NCI-H187 (cell line): ENCODE measurements at places on chromosomes 1 and 21.

GRCh38 chr1:1578371-1578940 is 3.8 kb upstream of the SSU72 start:
- no peak for DNase-seq

DNA sequence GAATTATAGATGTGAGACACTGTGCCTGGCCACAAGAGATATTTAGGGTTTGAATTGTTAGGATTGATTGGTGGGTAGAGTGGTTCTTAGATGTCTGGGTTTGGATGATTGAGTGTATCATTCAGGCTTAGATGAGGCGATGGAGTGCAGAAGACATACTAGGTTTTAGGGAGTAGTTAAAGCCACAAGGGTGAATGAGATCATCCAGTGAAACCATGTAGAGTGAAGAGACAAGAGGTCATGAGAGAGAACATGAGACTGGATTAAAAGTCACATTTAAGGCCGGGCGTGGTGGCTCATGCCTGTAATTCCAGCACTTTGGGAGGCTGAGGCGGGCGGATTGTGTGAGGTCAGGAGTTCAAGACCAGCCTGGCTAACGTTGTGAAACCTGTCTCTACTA is 37.2 kb downstream of the ZFYVE9 start:
- no peak for DNase-seq

DNA sequence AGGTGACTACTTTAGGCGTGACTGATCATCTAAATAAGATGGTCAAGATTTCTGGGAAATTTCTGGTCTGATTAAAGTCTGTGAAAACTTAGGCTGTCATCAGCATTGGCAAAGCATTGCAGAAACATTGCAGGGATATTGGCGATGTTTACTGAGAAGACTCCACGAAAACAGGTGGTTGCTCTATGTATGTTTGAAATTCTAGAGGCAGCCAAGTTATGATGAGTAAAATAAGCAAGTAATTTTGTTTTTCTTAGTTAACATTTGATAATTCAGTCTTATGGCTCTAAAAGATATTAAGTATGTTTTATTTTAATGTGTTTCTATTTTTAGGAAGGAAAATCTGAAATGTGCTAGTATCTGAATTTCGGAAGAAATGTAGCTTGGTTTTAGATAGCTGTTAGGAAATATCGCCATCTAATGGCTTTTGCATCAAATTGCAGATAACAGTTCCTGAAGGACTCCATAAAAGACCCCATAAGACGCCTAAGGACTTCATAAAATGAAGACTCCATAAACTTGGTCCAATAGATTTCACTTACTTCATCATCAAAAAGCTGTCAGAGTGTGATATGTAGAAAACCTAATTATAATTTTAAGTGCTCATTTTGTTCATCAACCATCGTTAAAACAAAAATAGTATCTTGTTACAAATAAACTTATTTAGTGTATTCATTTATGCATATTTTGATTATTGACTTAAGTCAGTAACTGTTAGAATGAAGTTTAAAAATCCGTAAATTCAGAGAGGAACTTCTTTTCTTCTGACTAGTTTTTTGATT is 344.6 kb downstream of the RYR2 start:
- DNase-seq: no peak

DNA sequence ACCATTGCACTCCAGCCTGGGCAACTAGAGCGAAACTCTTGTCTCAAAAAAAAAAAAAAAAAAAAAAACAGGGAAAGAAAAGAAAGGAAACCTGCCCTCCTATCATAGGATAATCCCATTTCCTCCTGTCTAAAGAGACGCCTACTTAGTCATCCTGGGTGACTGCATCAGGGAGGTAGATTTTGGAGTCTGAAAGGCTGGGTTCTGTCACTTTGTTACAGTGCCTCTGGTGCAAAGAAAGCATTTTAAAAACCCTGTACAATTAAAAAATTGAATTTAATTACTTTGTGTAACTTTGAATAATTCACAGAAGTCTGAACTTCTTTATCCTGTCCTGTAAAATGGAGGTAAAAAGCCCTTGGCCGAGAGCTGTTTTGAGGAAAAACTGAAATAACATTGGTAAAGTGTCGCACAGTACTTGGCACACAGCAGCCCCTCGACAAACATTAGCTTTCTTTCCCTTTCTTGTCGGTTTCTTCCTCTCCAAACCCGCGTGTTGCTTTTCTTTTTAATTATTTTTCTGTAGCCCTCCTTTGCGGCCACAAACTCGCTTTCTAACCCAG is 657 bp upstream of the HDAC1 start:
- no peak for DNase-seq

- DNase-seq: no peak
These were observed 182.6 kb upstream of the KCNK2 start for GRCh38 chr1:214899908-214900460.

- DNase-seq: no peak
These were observed 3.5 kb downstream of the CD48 start for GRCh38 chr1:160708118-160708517.

- no peak for DNase-seq
These were observed 149.4 kb upstream of the CAMK1G start for GRCh38 chr1:209434066-209434465.

DNA sequence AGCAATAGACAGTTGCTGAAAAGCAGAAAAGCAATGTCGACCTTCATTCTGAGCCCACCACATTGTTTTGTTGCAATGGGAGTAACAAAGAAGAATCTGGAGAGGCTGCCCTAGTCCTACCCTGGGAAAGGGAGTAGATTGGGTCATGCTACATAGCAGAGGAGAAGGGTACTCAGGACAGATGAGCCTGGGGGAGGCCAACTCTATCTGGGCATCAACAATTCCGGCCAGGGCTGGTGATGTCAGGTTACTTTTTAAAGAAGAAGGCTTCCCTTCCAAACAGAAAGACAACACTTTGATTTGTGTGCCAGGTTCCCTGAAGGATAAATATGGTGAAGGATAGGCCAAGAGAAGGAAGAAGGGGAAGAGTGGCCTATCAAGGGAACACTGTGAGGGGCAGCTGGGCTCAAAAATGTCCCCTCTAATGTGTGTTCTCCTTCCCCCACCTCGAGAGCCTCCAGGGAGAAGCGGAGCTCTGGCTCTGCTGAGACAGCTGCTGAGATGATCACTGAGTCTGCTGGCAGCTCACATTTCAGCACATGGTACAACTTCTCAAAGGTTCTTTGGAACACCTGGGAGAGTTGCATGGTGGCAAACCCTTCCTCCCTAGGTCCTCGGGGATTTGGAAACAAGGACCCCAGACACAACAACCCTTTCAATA is 3.2 kb upstream of the ADIPOR1 start:
- no peak for DNase-seq

DNA sequence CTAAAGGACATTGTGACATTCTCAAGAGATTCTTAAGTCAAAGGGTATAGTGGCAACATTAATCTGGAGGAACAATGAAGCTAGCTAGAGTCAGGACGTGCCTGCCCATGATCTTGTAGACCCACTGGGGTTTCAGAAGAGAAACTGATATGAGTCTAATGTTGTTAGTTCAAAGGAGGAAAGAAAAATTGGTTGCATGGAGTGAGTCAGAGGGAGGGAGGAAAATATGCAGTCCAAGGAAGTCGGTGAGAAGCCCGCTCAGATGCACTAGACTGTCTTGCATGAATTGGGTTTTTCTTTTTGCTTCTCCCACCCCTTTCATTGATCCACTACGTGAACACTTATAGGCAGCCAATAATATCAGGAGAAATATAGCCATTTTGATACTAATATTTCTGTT is 53.8 kb upstream of the SYT14 start:
- DNase-seq: no peak

DNA sequence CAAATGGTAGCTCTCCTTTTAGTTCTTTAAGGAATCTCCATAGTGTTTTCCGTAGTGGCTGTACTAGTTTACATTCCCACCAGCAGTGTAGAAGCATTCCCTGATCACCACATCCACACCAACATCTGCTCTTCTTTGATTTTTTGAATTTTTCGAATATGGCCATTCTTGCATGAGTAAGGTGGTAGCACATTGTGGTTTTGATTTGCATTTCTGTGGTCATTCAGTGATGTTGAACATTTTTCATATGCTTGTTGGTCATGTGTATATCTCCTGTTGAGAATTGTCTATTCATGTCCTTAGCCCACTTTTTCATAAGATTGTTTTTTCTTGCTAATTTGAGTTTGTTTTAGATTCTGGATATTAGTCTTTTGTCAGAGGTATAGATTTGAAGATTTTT is 84.6 kb upstream of the B3GALT2 start:
- DNase-seq: no peak

GRCh38 chr1:215055281-215055935 is 27.1 kb upstream of the KCNK2 start:
- DNase-seq: no peak

- no peak for DNase-seq
These were observed 113.9 kb downstream of the PEX14 start for GRCh38 chr1:10588640-10589039.
